ENCODE measurements at places on chromosomes 1 and 21. TPM values are rescaled to one million over a fixed set of nuclear protein-coding genes. Genes with fewer than 3 reads are reported as not detected.

Gene OR2G6
- 2.2 TPM for total RNA-seq

Gene CNR2
- total RNA-seq, result under 0.01 TPM

Gene MRPL9
- total RNA-seq, result 40.0 TPM

Gene RNASEL
- 19.5 TPM for total RNA-seq

Gene CLEC20A
- total RNA-seq, result not detected

Gene RGS2
- total RNA-seq, result 294 TPM

Gene PLEKHG5
- 17.1 TPM for total RNA-seq

Gene COL8A2
- total RNA-seq, result 110 TPM

Gene CELA3B
- not detected for total RNA-seq

Gene FCAMR
- 2.2 TPM for total RNA-seq

Gene LCE2A
- total RNA-seq, result not detected

Gene KCTD3
- total RNA-seq, result 53.4 TPM

Gene KCND3
- 10.6 TPM for total RNA-seq

Gene AMY1C
- total RNA-seq, result not detected

All from umbilical cord (tissue), 2 donors.